ENCODE measurements at places on chromosomes 3 and 15.

GRCh38 chr3:45638299-45639043, 43.9 kb downstream of the LIMD1 start:
- no peak for DNase-seq

DNA sequence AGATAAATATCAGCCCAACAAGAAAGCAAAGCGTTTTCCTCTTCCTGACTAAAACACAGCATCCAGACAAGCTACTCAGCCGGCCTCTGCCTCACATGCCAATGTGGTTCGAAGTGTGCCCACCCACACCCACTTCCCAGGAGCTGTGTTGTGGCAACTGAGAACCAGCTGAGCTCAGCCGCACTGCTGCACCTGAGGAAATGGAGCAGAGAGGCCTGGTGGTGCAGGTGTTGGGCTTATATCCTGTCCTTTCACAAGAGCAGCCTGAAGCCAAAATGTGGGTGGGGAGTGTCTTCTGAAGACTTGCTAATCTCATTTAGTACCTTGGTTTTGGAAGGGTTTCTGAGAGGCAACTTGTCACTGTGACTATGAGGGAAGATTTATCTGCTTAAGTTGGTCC, 23.0 kb upstream of the RETNLB start:
- DNase-seq = peak; percentile 1

DNA sequence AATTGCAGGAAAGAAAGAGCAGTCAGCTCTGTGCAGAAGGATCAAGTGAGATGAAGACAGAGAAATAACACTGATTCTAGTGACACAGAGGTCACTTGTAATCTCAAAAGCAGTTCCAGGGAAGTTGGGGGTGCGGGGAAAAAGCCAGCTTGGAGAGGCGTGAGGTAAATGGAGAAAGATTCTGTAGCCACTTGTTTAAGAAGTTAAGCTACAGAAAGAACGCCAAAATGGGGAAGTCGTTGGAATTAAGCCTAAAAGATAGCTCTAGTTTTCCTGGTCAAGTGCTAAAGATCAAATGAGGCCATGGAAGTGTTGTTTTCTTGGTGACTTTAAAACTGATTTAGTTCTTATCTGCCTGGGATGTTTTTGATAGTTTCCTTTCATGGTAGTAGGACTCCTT, 152.0 kb downstream of the GREM1 start:
- no peak for DNase-seq

- no peak for DNase-seq
These were observed 20.1 kb downstream of the DMXL2 start for GRCh38 chr15:51602484-51602883.

DNA sequence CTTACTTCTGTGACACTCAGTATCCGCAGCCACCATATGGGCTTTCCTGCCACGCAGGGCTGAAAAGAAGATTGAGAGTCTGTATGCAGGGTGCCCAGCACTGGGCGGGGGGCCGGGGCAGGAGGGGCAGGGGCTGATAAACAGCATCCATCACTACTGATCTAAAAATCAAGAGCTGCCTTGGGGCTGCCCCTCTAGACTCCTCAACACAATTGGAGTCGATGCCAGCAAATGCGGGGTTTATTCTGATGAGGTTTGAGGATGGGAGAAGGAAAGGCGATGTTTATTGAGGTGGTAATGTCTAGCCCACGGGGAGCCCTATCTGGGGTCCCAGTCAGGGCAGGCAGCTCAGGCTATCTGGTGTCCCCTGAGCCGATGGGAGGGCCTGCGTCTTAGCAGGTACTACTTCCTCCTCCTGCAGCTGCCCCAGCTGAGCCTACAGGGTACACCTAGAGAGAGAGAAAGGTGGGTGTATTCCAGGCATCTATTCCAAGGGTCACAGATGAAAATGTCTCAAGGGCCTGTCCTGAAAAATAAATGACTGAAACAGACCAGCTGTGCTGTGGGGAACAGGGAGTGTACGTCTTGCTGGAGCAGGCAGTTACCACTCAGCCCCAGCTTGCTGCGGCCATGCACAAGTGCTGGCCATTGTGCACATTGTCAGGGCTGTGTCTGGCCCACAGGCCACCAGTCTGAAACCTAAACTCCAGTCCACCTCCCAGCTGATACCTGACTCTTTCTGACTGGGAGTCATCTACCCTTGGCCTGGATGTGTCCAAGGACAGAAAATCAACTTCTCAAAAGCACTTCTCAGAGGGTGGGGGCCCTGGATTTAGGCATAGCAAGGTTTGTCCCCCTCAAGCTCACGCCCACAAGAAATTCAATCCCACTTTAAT, 19.5 kb downstream of the ISG20 start:
- DNase-seq = no peak

DNA sequence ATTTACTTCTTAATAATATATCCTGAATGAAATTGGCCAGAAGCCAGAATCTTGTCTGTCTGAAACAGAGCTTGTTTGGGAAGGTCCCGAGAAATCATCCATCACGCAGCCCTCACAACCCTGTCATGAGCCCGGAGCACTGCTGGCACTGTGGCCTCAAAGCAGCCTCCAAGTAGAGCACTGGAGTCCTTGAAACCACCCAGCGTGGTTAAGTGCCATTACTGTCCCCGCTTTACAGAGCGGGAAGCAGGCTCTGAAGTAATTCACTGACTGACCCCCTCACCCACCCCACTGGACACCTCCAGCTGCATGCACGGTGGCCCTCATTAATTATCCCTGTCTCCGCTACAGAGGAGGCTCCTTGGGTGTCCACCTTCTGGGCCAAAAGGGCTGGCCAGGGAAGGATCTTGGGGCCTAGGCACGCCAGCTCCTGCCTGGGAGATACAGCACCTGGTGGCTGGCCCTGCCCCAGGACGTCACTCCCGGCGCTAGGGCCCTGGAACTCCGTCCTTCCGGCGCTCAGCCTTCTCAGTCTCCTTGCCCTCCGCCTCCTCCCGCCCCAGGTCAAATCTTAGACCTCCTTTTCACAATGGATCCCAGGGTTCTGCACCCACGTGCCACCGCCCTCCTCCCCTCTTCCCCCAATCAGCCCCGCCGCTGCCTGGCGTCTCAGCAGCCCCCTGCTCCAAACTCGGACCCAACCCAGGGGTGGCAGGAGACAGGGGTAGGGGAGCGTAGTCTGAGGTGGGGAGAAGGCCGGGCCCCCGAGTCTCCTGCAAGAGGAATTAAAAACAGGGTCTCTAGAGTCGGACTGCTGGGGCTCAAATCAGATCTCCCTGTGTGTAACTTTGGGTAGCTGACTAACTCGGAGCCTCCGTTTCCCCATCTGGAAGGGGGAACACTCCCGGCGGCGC, 1.1 kb downstream of the TKT start:
- peak; percentile 19 for DNase-seq

DNA sequence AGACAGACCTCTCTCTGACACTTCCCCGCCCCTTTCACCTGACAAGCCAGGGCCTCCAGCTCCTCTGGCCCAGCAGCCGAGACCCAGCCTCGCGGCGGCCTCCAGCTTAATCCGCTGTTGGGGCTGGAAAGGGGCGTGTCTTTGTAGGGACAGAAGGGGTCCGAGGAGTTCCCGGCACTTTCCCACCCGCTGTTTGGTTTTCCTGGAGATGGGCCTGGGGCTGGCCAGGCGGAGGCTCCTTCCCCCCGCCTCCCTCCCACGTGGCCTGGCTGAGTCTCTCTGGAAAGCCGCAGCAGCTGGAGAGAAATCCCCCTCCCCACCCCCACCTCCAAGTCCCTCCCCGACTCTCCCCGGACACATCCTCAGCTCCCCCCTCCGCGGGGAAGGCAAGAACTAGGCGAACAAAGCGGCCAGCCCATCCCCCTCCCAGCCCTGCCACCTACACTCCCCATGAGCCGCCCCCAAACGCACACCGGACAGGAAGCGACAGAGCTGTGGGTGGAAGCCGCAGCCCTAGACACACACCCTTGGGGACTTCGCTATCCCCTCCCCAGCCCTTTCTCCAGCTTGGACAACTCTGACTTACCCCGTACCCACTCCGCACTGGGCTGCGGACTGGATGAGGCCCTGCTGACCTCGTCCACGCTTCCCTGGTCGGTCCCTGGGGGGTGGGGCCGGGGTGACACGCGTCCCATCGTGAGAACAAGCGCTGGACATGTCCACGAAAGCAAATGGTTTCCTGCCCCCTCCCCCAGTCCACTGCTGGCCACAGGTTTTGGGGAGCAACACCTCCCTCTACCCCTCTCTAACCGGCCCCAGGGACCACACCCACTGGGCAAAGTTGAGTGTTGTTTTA, 1.2 kb downstream of the IGDCC4 start:
- DNase-seq = no peak
